ENCODE measurements at places on chromosomes 6 and 20.

DNA sequence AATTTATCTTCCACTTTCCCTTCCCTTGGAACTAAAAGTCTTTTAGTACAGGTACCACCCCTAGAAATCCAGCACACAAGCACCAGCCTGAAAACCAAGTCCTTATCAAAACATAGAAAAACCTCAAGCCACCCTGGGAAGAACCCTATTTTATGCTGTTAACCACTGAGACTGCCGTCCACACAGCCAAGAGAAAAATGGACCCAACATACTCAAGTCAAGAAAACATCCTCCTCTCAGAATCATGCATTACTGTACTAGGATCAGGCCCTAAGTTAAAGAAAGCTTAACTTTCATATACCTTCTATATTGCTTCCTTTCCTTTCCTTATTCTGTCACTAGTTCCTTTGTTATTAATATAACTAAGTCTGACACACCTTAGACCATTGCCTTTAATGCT lies 16.9 kb upstream of the GOPC start:
- DNase-seq = no peak

DNA sequence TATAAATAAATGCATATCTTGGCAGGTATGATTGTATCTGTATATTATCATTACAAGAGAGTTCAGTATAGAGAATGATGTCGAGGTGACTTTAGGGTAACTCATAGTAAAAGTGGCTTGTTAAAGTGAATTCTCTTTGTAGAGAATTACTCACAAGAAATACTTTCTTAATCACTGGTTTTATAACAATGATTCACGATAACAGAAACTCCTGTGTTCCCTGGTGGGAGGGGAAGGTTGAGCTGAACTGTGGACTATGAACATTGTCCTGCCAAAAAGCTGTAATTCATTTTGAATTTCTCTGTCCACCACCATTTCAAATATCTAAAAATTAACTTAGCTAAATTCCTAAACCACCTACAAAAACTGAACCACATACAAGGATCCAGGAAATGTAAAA lies 7.7 kb downstream of the TPMT start:
- no peak for DNase-seq

DNA sequence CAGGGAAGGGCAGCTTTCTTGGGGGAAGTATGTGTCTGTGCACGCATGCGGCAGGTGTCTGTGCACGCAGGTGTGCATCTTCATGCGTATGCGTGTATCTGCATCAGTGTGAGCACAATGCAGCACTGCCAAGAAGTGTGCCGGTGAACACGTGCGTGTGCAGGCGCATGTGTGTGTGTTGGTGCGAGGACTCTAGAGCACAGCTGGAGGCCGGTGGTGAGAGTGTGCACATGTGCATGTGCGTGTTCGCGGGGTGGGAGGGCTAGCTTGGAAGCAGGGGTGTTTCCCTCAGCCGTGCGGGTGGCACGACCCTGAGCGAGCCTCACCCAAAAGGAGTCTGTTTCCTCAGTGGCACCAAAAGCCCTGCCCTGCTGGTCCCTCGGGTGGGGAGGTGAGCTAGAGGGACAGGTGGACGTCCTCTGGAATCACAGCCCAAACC lies 7.5 kb downstream of the SLC17A9 start:
- DNase-seq = no peak

DNA sequence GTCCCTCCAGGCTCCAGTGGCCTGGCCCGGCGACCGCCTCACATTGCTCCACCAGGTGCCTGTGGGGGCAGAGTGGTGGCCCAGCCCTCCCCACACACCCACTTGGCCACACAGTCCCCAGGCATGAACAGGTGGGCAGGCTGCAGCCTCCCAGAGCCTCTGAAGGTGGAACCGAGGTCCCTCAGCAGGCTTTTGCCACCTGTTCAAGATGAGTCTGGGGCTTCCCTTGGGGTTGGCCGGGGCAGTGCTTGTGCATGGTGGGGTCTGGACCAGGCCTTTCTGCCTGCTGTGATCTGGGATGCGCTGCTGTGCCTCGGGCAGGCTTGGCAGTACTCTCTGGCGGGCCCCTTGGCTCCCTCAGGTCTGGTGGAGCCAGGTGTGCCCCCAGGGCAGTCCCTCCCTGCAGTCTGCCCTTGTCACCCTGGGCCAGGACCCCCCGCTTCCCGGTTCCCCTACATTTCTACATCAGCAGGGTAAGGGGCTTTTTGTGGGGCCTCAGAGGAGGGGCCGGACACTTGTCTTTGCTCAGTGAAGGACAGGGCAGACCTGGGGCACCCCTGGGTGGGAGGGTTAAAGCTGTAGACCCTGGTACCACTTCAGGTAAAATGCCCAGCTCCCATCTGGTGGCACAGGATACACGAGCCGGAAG lies 2.7 kb upstream of the COL9A3 start:
- no peak for DNase-seq

- no peak for DNase-seq
Observed at GRCh38 chr6:141963543-141964295, 169.0 kb upstream of the GJE1 start.

GRCh38 chr20:8774412-8774811 lies 294.5 kb upstream of the PLCB4 start:
- no peak for DNase-seq

GRCh38 chr20:40286975-40287531 lies 402.0 kb downstream of the MAFB start:
- DNase-seq = no peak

GRCh38 chr6:90159452-90159851 lies 137.2 kb downstream of the BACH2 start:
- DNase-seq = no peak

DNA sequence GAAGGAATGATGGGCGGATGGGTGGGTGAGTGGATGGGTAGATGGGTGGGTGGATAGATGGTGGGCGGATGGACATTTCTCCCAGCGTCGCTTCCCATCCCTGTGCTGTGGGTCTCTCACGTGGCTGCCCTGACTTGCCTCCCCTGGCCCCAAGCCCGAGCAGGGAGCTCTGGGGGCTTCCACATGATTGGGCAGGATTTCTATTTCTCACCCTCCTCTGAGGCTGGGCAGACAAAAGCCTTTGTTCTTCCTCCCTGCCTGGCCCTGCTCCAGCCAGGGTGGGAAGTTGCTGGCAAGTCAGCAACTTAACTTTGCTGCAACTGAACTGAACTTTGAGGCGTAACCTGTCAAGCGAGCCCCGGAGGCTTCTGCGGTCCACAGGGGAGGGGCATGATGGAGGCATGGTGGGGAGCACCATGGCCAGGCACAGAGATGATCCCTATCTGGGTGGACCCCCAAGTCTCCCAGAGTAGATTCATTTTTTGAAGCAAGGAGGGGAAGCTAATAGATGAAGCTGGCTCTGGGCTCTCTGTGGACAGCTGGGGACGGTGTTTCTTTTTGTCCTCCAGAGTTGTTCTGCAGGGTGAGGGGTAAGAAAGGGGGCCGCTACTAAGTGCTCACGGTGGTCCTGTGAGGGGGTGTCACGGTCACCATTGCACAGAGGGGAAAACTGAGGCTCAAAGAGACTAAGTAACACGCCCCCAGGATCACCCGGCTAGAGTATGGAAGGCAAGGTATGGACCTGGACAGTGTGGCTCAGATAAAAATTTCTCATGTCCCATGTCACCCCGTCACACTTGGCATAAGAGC lies 140.1 kb downstream of the CEBPB start:
- DNase-seq = no peak

DNA sequence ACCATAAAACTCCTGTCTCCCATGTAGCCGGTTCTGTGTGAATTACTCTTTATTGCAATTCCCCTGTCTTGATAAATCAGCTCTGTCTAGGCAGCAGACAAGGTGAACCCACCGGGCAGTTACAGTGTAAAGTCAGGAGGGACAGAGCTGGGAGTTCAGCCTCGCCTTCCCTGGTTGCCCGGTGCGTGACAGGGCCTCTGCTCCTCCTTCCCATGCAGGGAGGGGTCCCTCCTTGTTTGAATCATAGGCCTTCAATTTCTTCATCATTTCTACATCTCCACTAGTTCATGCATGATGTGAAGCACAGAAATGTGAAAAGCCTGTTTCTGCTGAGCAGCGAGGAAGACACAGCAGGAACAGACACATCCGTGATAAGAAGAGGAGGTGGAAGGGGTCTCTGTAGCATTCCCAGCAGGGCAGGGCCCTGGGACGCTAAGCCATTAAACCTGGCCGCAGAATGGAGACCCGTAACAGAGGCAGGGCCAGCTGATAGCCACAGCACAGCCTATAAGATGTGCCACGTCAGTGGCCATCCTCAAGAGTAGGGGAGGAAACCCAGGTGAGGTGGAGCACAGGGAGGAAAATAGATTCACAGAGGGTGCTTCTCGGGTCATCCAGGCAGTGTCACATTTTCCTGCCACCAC lies 106.7 kb upstream of the CST7 start:
- no peak for DNase-seq

DNA sequence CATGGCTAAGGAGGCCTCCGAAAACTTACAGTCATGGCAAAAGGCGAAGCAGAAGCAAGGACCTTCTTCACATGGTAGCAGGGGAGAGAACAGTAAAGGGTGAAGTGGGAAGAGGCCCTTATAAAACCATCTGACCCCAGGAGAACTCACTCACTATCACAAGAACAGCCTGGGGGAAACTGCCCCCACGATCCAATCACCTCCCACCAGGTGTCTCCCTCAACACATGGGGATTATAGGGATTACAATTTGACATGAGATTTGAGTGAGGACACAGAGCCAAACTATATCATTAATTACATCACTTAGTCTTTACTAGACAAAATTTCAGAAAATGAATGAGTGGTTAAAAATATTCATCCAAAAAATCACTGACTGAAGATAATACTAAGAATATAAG lies 453.6 kb downstream of the COL12A1 start:
- DNase-seq = no peak

DNA sequence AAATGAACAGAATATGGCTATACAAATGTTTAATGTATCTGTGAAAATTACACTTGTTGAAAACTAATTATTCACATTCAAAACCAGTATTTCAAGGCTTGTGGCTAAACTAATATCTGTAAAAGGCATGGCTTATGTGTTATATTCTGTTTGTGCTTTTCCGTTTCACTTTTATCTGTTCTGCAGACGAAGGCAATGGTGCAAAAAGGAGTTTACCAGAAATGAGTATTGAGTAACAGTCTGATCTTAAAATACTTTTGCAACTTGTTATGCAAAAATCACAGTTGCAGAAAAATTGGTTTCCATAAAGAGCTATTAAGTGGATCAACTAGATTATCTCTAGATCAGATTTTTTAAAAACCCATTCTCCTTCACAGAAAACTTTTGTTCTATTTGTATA lies 9.4 kb upstream of the STX11 start:
- DNase-seq = no peak

GRCh38 chr20:32470025-32470861 lies 112.1 kb downstream of the ASXL1 start:
- DNase-seq = no peak

DNA sequence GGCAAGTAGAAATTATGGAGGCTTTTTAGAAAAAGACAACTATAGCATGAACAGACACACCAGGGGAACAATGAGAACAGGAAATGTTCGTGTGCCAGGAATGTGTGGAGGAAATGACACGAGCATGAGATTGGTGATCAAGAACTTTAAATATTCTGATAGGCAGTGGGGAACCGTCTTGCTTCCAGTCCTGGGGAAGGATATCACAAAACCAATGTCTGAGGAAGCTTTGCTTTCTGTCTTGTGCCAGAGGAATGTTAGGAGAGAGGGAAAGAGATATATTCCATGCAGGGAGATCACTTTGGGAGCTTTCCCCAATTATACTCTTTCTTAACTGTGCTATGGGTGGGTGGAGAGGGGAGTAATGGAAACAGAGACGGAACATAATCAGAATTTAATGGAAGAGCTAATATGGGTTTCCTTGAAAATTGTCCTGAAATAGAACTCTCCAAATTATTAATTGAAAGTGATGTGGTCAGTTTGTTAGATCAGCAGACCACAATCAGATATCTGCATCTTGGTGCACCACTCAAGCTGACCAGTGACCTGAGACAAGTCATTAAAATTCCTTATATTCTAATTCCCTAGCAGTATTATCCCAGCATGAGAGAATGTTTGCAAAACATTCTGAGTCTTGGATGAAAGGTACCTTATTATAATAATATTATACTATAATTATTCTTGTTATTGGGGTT lies 178.2 kb downstream of the SOX4 start:
- no peak for DNase-seq

DNA sequence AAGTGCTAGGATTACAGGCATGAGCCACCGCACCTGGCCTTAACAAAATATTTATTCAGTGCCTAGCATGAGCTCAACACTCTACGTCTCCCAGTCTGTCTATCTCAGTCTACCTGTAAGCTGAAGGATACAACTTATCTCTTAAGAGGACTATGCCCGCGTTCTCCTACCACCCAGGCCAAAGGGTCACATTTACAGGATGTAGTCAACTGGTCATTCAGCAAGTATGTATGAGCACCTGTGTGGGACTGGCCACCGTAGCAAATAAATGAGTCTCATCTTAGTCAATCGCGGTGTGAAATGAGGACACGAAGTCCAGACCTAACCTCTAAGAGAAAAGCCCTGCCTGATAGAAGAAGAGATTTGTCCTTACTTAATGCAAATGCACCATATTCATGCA lies 49.9 kb downstream of the MUC22 start:
- no peak for DNase-seq

DNA sequence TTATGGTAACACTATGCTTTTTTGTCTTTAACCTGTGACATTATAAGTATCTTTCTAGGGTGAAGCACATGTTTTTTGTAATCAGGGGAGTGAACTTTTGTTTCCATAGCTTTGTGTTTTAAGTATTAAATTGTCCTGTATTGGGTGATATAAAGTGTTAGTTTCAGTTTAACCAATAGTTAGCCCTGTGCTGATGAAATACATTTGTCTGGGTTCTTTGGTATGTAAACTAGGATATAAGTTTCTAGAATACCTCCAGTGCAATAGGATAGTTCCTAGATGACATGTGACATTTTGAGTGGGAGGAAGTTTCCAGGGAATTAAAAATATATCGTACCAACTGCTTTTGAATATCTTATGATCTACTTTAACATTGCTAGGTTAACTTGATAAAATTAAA lies 611.0 kb upstream of the MARCKS start:
- DNase-seq = no peak

- no peak for DNase-seq
Observed at GRCh38 chr6:11218538-11219399, 13.7 kb downstream of the NEDD9 start.

- DNase-seq = no peak
Observed at GRCh38 chr6:101716810-101717209, 323.3 kb downstream of the GRIK2 start.

- DNase-seq = no peak
Observed at GRCh38 chr20:38275815-38276550, 15.4 kb upstream of the KIAA1755 start.

- DNase-seq = no peak
Observed at GRCh38 chr6:100134703-100135102, 140.7 kb upstream of the MCHR2 start.

- DNase-seq = no peak
Observed at GRCh38 chr6:53894091-53894490, 99.3 kb downstream of the LRRC1 start.

DNA sequence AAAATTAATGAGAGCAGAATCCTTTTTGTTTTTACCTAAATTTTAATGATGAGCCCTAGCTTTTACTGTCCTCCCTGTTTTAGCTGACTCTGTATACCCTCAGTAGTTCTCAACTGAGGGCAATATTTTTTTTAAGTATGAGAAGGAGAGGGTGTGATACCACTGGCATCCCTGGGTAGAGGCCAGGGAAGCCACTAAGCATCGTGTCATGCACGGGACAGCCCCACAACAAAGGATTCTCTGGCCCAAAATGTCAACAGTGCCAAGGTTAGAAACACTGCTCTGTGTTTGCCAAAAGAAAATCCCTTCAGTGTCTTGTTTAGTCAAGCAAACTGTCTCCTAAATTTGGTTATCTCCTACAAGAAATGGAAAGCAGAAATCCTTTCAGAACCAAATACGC lies 210.4 kb downstream of the KCNQ5 start:
- no peak for DNase-seq

- no peak for DNase-seq
Observed at GRCh38 chr6:30988209-30988825, 4.8 kb downstream of the MUC21 start.
